A549 treated with AZD2906 at 1 μM for 4 hours (cell line): ENCODE measurements at places on chromosomes 5 and 9. TPM values are rescaled to one million over a fixed set of nuclear protein-coding genes. Genes with fewer than 3 reads are reported as not detected.

Gene TAS2R1
- not detected in 5 replicates for total RNA-seq

Gene WNT8A
- not detected in 5 replicates for total RNA-seq

Gene GCNT4
- total RNA-seq, result 0.22 to 0.31 TPM (median 0.29 TPM) in 5 replicates

Gene IFNE
- total RNA-seq, result 0.41 to 1.1 TPM (median 0.72 TPM) in 5 replicates

Gene SPATA31C1
- not detected in 5 replicates for total RNA-seq

Gene CXCL14
- total RNA-seq, result 0.09 to 0.38 TPM (median 0.27 TPM) in 5 replicates

Gene CCDC180
- total RNA-seq, result 0.26 to 0.58 TPM (median 0.35 TPM) in 5 replicates

Gene QRFP
- total RNA-seq, result not detected in 5 replicates

Gene SV2C
- not detected in 5 replicates for total RNA-seq

Gene ANKRD55
- 0.06 TPM in 1 of 5 replicates, not detected in the others for total RNA-seq

Gene C5orf52
- total RNA-seq, result not detected in 5 replicates

Gene POLR3G
- 11.4 to 16.3 TPM (median 15.1 TPM) in 5 replicates for total RNA-seq

Gene RAPGEF6
- total RNA-seq, result 9.9 to 13.2 TPM (median 11.2 TPM) in 5 replicates

Gene SPINK5
- not detected in 5 replicates for total RNA-seq

Gene LTC4S
- 0.28 TPM in 2 of 5 replicates, not detected in the others for total RNA-seq

Gene SLC6A19
- total RNA-seq, result 0.42 to 0.71 TPM (median 0.66 TPM) in 5 replicates

Gene ADAMTS6
- total RNA-seq, result 0.03 to 0.08 TPM (median 0.06 TPM) in 4 of 5 replicates, not detected in the other

Gene SLC36A2
- total RNA-seq, result not detected in 5 replicates

Gene BARHL1
- total RNA-seq, result 0.02 to 0.03 TPM in 2 of 5 replicates, not detected in the others

Gene F12
- total RNA-seq, result 15.9 to 26.4 TPM (median 22.8 TPM) in 5 replicates

Gene TMEM245
- total RNA-seq, result 47.7 to 62.6 TPM (median 57.5 TPM) in 5 replicates

Gene SLC45A2
- not detected in 5 replicates for total RNA-seq

Gene CD72
- 0.15 to 0.22 TPM (median 0.17 TPM) in 4 of 5 replicates, not detected in the other for total RNA-seq

Gene PTGS1
- total RNA-seq, result 1.5 to 2.0 TPM (median 1.8 TPM) in 5 replicates

Gene CYLC2
- not detected in 5 replicates for total RNA-seq

Gene NMUR2
- 0.08 to 0.17 TPM (median 0.09 TPM) in 5 replicates for total RNA-seq

Gene PTGDS
- total RNA-seq, result 0.47 to 1.4 TPM (median 0.62 TPM) in 5 replicates

Gene CARTPT
- not detected in 5 replicates for total RNA-seq

Gene IFNA13
- not detected in 5 replicates for total RNA-seq

Gene FGFR4
- 17.5 to 24.2 TPM (median 21.4 TPM) in 5 replicates for total RNA-seq

Gene SLC6A7
- 0.02 to 0.03 TPM in 2 of 5 replicates, not detected in the others for total RNA-seq

Gene PCDHB7
- total RNA-seq, result 0.01 to 0.03 TPM (median 0.02 TPM) in 3 of 5 replicates, not detected in the others

Gene RORB
- 0.01 TPM in 1 of 5 replicates, not detected in the others for total RNA-seq

Gene SLC46A2
- 0.02 TPM in 1 of 5 replicates, not detected in the others for total RNA-seq

Gene RETREG1
- 2.8 to 3.5 TPM (median 3.2 TPM) in 5 replicates for total RNA-seq

Gene PDZD2
- 0.39 to 0.57 TPM (median 0.42 TPM) in 5 replicates for total RNA-seq

Gene RNF183
- 0.10 to 0.19 TPM in 2 of 5 replicates, not detected in the others for total RNA-seq

Gene NEUROG1
- total RNA-seq, result not detected in 5 replicates

Gene AK8
- 0.82 to 1.3 TPM (median 0.93 TPM) in 5 replicates for total RNA-seq

Gene IDNK
- 6.2 to 8.1 TPM (median 6.6 TPM) in 5 replicates for total RNA-seq

Gene GAS1
- total RNA-seq, result 0.09 to 0.19 TPM (median 0.12 TPM) in 5 replicates
